ENCODE measurements at places on chromosomes 5 and 9.

- no peak for DNase-seq
Observed at GRCh38 chr5:133669472-133669871, 57.1 kb upstream of the FSTL4 start.

DNA sequence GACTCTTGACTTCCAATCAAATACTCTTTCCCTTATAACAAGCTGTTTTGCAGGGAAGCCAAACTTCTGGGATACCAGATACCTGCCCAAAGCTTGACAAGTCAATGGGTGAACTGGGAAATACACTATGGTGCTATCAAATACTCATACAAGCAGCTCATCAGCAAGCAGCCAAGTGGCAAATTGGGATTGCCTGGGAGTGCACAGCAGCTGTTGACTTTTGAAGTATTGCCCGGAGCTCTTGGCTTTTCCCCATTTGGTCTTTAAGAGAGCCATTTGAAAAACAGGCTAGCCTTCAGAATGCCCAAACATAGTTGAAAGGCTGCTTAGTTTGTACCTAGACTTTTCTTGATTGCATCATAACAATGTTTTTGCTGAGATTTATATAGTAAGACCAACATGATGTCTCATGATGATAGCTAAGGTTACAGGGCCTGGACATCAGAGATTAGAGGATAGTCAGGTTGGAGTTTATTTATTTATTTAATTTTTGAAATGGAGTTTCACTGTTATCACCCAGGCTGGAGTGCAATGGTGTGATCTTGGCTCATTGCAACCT is 210.1 kb upstream of the ZNF608 start:
- DNase-seq = no peak

GRCh38 chr9:20189871-20190270 is 401.0 kb upstream of the SLC24A2 start:
- no peak for DNase-seq

DNA sequence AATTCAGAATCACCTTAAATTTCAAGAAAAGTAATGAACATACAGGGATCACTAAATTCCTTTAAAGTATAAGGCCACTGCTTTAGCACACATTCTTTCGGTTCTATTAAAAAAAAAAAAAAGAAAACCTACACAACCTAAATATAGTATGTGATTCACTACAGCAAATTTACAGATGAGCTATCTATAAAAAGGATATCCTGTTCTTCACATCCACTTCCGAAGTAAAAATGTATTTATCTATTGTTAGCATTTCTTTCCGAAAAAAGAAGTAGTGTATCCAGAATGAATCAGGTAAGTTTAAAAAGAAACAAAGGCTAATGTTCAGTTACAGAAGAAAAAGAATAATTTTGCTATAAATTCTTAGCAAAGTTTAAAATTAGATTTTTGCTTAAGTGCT is 70.2 kb downstream of the ECPAS start:
- DNase-seq = no peak

DNA sequence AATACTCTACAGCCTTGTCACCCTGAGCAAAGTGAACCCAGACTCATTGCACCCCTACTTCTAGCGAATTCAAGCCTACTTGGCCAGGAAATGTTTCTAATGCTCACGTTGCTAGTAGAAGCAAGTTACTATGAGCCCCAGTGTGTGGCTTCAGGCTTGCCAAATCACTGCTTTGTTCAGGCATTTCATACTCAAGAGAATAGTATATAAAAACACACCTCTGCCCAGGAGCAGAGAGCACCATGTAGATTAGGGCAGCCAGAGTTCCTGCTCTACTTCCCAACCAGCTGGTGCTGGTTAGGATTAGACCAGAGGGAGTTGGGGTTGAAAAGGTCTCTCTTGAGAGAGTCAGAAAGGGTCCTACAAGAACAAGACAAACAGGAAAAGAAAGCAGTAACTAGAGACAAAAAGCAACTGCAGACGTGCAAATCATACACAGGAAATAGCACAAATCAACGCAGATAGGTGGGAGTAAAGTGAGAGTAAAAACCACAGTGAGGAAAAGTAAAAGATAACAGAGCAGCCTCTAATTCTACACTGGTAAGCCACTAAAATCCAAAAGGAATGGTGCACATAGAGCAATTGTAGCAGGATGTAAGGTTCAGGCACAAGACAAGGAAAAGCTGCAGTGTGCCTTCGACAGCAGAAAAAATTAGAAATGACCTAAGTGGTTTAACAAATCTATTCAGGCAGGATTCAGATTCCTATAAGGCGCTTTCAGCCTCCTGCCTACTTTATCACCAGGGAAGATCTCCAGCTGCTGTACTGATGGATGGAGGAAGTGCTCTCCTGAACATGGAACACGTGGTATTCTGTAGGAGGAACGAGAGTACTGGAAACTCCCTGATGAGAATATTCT is 49.6 kb upstream of the KIF2A start:
- no peak for DNase-seq

GRCh38 chr5:5638211-5638610 is 215.7 kb downstream of the ICE1 start:
- no peak for DNase-seq

GRCh38 chr5:112390327-112390726 is 28.8 kb downstream of the EPB41L4A start:
- DNase-seq = no peak

- no peak for DNase-seq
Observed at GRCh38 chr5:13998254-13998653, 53.8 kb upstream of the DNAH5 start.

DNA sequence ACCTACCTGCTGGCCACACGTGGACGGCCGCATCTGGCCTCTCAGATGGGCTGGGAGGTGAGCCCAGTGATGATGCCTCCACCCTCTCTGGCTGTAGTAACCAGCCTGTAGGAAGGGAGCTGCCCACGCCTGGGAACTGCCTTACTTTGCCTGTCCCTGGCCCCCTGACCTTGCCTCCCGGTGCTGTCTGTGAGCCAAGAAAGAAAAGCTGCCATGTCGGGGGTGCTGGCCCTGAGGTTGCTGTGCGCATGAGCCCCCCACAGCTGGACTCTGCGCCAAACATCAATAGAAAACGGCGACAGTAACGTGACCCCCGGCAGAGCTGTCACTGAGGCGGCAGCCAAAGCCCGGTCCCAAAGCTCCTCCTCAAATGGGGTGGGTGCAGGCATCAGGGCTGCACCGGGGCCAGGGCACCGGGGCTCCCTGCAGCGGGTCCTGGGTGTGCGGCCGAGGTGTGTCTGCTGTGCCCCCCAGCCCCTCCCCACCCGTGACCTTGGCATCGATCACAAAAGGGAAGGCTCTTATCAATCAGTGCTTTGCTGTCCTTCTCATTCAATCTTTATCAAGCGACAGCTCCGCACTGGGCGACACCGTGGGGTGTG is 15.3 kb upstream of the SLC9A3 start:
- no peak for DNase-seq

- no peak for DNase-seq
Observed at GRCh38 chr9:104948277-104948676, 20.3 kb upstream of the ABCA1 start.

DNA sequence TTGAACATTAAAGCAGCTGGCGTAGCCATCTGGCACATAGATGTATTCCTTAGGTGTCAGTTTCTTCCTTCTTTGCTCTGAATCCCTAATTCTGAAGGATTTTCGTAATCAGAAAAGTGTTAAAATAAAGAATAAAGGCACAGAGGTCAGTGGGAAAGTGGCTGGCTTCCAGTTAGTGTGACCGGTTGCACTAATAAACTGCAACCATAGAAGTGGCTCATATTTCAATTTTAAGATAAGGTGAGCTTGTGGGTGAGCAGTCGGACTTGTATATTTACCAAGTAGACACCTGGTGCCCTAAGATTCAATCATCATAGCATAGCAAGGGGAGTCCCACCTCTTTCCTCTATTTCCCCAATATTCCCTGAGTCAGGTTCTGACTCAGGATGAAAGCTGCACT is 459.6 kb downstream of the ACTL7B start:
- DNase-seq = no peak

DNA sequence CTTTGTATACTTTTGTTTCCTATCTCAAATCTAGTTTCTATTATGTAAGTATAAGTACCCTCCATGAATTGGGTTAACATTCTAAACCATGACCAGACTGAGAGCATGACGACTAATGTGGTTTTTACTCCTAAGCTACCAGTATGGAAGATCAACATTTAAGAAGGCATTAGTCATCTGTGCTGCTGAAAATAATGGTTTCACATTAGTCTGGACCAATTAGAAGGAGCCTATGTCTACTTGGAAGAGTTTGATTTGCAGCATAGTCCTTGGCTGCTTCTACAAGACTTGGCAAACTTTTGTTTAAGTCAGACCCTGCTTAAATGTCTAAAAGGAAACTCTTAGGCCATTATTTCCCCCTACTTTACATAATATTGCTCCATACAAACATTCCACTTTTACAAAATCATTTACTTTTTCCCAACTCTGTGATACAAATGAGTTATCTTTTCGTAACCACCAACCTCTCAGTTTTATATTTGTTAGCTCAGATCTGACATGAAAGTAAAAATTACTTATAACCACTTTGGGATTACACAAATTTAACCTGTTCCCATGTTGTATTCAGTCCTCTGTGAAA is 186.7 kb downstream of the COMMD10 start:
- DNase-seq = no peak

DNA sequence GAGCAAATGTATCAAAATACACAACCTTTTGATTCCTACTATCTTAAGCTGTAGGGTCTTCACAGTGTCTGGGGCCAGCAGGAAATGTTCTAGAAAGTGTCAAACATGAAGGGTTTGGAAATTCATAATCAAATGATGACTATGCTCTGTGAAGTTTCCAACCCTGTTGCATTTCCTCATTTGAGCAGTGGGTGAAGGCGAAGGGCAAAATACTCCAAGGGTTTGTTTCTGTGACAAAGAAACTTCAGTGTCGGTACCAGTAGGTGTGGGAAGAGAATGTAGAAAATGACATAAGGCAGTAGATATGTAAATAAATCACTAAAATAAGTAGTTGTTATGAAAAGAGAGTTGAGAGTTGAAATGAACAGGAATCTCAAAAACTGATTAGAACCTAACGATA is 576 bp downstream of the ALDOB start:
- no peak for DNase-seq

GRCh38 chr5:124580925-124581737 is 165.3 kb downstream of the ZNF608 start:
- DNase-seq = no peak

GRCh38 chr9:137350696-137351584 is 48.9 kb upstream of the NRARP start:
- no peak for DNase-seq

GRCh38 chr5:170626507-170627150 is 122.8 kb downstream of the KCNIP1 start:
- no peak for DNase-seq

DNA sequence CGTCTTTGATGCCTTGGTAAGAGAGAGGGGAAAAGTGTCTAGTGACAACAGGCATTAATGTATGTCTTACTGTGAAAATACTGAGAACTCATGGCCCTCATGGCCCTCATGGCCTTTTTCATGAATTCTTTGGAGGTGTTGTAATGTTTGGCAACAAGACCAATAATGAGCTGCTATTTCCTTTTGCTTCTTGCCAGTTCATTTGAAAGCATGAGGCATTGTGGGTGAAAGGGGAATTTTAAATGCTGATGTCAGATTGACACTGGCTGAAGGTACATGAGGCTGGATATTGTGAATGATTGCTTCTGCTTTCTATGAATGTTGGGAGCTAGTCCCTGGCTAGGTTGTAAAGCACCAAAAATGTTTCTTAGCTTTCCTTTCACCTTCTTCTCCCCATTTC is 79.2 kb downstream of the DOCK2 start:
- no peak for DNase-seq

DNA sequence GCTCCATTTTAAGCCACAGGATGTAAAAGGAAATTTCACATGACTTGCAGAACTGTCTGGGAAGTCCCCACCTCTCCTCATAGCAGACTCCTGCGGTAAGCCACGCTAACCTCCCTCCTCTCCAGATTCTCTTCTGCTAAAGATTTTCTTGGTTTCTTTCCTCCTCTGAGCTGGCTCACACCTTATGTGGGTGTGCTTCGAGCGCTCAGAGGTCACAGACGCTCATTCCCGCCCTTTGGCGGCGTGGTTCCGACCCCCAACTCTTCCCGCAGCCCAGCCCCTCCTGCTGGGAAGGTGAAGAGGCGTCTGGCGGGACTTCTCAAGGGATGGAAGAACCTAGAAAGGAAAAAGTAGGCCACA is 32.9 kb upstream of the CDK20 start:
- DNase-seq = no peak

GRCh38 chr5:158287643-158288271 is 428.8 kb upstream of the CLINT1 start:
- no peak for DNase-seq

- DNase-seq = no peak
Observed at GRCh38 chr5:138643040-138643791, 68.0 kb upstream of the HSPA9 start.

- no peak for DNase-seq
Observed at GRCh38 chr5:59464969-59465368, 428.6 kb downstream of the PDE4D start.

GRCh38 chr9:16039988-16040761 is 487.3 kb downstream of the CCDC171 start:
- no peak for DNase-seq

GRCh38 chr9:3992924-3993323 is 306.9 kb downstream of the GLIS3 start:
- no peak for DNase-seq

GRCh38 chr5:95620030-95620869 is at the start of gene GPR150:
GPR150 (plus strand) TSS chr5:95620087; CDS start chr5:95620276, 189 bp downstream.
- DNase-seq = no peak

DNA sequence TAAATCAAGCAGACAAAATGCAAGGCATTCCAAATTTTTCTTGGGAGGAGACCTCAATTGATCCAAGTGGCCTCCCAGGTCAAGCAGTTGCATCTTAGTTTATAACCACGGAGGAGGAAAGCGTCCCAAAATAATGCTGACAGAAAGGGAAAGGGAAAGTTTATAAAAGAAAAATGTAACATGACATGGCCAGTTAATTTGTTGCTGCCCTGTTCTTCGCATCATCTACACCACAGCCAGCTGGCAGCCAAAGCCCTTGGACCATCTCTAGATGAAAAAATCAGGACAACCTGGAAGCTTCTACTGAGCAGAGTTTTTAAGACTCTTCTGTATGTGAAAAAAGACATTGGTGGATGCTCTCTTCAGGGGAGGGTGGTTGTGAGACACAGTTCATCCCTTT is 128.8 kb upstream of the FBXL7 start:
- DNase-seq = no peak
